ENCODE measurements at places on chromosomes 16 and 17.
A peak's percentile ranks its signal among the peaks of the same experiment; 100 is the strongest.

GRCh38 chr17:38762231-38762630, 9.7 kb downstream of the PSMB3 start:
- no peak for DNase-seq

GRCh38 chr17:17352836-17353624, 49.9 kb downstream of the NT5M start:
- DNase-seq = no peak

GRCh38 chr17:67477687-67478086, 100.6 kb downstream of the PITPNC1 start:
- DNase-seq = peak; percentile 43

- no peak for DNase-seq
Observed at GRCh38 chr16:81785138-81785924, 6.2 kb downstream of the PLCG2 start.

DNA sequence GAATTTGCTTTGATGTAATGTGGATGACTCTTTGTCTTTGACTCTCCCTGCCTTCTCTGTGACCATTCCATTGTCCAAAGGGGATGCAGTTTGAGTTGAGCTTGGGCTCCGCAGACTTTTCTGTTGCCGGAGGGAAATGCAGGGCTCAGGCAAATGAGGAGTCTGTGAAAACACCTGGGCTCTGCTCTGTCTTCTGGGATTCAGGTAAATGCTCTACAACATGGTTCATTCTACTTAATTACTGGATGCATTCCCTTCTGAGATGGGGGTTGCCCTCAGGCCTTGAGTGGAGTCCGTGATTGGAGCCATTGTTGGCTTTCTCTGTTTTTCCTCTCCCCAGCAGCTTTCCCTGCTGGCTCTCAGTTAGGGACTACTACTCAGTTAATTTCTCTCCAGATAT, 26.4 kb upstream of the SPNS2 start:
- DNase-seq = no peak

- no peak for DNase-seq
Observed at GRCh38 chr17:66268247-66268927, 34.0 kb upstream of the PRKCA start.

DNA sequence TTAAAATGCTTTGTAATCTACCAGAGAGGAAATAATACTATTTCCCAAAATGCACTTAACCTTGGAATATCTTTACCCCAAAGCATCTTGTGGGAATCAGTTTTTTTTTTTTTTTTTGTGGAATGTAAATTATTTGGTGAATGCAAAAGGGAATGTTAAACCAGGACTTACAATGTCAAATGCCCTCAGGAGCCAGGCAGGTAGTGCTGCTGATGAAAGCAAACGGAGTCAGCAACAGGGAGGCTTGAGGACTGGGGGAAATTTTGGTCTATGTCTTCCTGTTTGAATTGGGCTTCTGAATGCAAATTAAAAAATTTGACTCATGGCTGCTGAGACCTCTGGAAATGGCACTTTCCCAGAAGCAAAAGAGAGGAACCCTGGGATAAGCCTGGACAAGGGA, 96.5 kb upstream of the NLRP1 start:
- DNase-seq = no peak

GRCh38 chr17:27240086-27240801, 53.7 kb upstream of the WSB1 start:
- DNase-seq = no peak

DNA sequence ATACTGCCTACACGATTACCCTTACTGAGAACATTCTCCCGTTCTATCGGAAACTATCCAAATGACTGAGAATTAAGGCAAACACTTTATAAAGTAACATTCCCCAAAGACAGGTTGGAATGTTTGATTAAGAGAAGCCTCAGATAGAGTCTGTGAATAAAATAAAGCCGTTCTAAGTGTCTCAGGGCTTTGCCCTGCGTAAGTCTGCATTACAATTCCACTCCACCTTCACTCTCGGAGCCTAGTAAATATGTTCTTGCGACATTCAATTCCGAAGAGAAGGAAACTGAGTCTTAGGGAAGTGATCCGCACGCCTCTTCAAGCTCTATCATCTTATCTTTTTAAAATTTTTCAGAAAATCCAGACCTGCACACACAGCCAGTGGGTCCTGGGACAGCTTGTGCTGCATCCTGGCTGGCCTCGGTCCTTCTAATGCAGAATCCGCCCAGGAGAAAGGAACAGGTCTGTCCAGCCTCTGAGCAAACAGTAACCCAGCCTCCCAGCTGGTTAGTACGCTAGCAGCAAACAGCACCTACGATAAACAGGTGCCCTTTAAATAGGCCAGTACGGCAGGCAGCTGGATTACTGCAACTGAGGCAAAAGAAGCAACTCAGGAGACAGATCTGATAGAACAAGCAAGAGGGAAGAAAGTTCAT, 254.1 kb upstream of the IRX3 start:
- DNase-seq = no peak

GRCh38 chr16:12504312-12504711, 299.4 kb downstream of the CPPED1 start:
- no peak for DNase-seq

DNA sequence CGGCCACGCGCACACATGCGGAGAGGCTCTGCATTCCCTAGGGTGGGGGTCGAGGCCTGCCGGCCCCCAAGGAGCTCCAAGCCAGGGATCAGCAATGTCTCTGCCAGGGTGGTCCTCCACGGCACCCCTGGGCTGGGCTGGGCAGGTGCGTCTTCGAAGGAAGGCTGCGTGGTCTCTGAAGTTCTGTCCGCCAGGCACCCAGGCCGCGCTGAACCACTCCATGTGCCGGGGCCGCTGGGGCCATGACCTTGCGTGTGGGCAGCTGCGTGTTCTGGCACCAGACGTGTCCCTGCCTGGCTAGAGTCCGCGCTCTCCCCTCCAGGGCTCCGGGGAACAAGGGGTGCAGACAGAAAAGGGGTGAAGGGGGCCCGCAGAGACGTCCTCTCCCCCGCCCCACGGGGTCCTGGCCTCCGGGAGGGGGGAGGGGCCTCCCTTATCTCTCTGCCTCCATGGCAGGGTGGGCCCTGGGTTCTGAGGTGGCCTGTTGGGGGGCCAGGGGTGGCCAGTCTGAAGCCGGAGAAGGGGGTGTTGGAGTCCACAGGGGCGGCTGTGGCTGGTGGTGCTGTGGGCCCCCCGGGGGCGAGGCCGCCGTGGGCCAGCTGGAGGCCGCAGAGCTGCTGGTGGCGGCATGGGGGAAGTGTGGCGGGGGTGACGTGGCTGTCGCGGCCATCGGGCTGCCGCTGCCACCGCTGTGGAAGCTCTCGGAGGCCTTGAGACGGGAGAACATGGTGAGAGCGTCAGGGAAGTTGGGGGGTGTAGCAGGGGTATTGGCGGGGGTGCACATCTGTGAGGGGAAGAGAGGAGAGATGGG, 5.3 kb downstream of the UBALD1 start:
- no peak for DNase-seq

DNA sequence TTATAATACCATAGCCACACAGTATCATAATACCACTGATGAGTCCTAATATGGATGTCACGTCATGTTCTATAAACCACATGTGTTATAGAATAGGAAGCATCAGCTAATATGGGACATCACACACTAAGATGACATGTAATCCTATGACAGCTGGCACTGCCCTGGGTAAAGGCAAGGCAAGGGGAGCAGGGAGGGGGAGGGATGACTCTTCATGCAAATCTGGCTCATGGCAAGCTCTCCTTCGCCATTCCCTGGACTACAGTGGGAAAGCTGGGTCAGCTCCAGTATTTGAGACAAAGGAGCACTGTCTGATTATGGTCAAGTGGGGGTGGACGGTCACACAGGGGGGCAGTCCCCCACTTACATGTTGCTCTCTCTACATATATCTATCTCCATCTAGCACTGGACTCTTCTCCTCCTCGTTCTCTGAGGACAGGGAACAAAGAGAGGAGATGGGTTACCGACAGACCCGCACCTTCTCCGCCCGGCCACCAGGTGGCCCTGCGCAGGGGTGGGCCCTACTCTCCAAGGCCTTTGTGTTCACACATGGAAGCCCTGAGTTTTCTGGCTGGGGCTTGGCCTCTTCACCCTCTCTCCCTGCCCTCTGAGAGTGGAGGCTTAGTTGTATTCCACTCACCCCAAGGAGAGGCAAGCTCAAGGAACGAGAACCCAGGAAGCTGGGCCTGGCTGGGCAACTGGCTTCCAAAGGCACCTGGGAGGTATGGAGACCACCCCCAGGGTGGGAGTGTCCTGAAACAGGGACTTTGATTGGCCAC, 23.4 kb upstream of the MPO start:
- peak; percentile 67 for DNase-seq

DNA sequence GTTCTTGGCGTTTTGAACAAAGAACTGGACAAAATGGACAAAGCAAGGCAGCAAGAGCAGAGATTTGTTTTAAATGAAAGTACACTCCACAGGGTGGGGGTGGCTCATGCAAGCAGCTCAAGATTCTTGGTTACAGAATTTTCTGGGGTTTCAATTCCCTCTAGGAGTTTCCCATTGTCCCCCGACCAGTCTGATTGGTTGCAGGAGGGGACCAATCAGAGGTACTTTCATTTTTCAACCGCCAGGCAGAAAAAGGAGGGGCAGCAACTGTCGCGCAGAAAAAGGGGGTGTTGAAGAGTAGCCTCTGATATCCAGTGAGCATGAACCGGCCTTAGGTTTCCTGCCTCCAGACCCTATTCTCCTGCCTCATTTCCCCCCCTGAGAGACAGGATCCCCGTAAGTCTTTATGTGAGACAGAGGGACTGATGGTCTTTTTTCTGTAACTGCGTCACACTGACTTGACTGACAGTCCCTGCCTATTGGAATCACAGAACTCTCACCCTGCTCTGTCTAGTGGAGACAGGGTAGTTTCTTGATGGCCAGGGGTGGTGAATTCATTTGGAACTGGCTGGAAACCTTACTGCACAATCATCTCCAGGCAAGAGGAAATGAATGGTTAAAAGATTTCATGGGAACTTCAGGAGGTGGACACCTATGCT, 59.4 kb upstream of the ALOX12 start:
- DNase-seq = peak; percentile 34

- no peak for DNase-seq
Observed at GRCh38 chr17:78058581-78058980, 70.0 kb downstream of the TMC6 start.

DNA sequence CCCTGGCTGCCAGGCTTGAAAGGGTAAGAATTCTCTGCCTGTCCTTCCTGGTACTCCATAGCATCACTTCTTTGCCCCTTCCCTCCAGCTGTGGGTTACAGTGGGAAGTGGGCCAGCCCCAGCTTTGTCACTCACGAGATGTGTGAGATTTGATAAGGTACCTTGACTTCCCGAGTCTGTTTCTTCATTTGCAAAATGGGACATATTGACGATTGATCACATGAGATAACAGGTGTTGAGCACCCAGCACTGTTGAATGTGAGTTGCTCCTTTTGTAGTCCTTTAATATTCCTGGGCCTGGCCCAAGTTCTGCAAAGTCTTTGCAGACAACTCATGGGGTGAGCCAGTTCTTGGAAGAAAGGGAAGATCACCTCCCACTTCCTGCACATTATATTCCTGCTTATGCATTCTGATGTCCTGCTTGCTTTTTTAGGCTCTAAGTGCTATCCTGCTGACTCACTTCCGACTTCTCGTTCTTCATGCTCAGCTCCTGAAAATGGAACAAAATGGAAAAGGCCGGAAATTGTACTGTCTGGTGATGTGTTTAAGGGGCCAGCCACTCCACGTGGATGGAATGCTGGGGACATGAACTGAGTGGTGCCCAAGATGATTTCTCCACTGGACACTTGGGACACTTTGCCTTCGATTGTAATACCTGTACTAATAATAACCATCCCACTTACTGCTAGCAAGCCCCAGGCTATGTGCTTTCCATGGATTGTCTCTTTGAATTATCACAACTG, 8.3 kb upstream of the NLK start:
- no peak for DNase-seq

DNA sequence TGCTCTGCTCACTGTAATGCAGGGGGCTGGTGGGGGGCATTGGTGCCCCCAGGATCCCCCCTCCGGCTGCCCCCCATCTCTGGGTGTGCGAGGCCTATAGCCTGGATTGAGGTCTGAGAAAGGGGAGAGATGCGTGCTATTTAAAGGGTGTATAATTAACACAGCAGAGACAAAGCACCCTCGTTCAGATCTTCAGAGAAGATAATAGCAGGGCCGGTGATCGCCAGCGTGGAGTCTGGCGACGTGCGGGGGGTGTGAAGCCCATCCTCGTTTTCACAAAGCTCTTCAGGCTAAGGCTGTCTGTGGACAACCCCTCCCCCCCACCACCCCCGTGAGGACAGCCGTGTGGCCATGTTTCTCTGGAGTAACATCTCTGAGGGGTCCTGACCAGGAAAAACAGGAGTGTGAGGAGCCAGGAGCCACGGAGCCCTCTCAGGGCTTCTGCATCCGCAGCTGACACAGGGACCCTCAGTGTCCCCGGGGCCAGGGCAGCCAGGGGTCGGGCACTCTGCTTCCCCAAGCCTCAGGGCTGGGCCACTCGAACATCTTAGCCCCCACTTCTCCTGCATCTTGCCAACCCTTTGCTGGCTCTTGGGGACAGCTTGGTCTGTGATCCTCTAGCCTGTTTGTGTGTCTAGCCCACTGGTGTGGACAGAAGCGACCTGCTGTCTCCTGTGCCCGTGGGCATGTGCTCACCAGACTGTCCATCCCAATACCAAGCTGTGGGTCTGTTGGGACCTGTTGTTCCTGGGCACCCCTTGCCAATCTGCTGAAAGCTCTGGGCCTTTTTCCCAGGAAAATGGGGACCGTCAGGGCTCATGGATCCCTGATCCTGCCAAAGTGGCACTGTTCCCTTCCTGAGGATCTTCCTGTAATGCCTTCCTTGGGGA, 58.9 kb downstream of the BAIAP2 start:
- no peak for DNase-seq

- no peak for DNase-seq
Observed at GRCh38 chr16:67055712-67056487, 27.0 kb downstream of the CBFB start.

- DNase-seq = no peak
Observed at GRCh38 chr17:74389937-74390679, 22.8 kb downstream of the GPR142 start.
